Natural killer cell treated with Interleukin-12 subunit alpha and Interleukin-12 subunit beta and Interleukin-15 and Interleukin-18, amount 100 ng/mL, for 72 hours (primary cell): ENCODE measurements at places on chromosomes 13 and 19.

DNA sequence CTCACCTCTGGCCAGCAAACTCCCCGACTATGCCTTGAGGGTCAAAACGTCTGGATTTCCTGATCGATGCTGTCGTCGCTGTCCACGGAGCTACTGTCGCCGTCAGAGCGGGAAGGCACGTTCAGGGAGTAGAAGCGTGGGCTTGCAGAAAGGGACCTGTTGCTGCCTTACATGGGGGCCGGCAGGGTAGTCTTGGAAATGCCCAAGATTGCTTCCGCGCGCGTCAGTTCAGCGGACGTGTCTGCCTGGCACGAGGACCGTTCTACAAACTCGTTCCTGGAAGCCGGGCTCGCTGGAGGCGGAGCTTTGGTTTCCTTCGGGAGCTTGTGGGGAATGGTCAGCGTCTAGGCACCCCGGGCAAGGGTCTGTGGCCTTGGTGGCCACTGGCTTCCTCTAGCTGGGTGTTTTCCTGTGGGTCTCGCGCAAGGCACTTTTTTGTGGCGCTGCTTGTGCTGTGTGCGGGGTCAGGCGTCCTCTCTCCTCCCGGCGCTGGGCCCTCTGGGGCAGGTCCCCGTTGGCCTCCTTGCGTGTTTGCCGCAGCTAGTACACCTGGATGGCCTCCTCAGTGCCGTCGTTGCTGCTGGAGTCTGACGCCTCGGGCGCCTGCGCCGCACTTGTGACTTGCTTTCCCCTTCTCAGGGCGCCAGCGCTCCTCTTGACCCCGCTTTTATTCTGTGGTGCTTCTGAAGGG is 15.4 kb downstream of the RB1 start:
- peaks cover 54% of the 10 kb centered on the region for H3K4me1 ChIP-seq
- H3K27me3 ChIP-seq: no peaks in the 10 kb centered on the region
- DNase-seq: no peak
- peak overlapping the region; percentile 69 for H3K27ac ChIP-seq
- peaks cover 24% of the 10 kb centered on the region for H3K36me3 ChIP-seq

GRCh38 chr13:99044764-99045163 is 66.9 kb upstream of the DOCK9 start:
- peak overlapping the region; percentile 77 for H3K27ac ChIP-seq
- DNase-seq: no peak
- peaks cover 65% of the 10 kb centered on the region for H3K4me1 ChIP-seq
- H3K4me3 ChIP-seq: peak overlapping the region; percentile 57
- H3K36me3 ChIP-seq: no peaks in the 10 kb centered on the region

DNA sequence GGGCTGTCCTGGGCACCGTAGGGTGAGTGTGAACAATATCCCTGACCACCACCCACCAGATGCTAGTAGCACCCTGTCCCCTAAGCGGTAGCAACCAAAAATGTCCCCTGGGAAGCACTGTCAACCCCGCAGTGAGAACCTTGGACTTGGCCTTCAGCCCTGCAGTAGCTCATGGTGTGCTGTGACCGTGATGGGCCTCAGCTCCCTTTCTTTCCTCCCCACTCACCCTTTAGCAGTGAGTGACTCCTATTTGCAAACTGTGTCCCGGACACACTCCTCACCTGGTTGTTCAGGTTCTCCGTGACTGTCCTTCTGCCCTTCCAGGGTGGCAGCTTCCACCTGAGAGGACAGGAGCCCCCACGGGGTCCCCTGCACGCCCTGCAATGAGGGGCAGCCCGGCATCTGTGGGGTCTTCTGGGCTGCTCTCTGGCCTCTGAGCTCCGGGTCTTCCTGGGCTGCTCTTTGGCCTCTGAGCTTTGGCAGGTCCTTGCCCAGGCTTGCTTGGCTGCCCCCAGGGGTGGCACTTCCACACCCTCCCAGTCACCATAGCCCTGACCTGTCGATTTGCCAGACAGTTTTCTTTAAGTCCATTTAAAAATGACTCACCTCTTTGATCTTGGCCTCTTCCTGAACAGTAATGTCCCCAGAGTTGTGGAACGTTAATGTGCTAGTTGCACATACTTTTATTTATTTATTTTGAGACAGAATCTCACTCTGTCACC is 3.8 kb downstream of the KDM4B start:
- DNase-seq: peak; percentile 29
- H3K27me3 ChIP-seq: no peaks in the 10 kb centered on the region
- H3K36me3 ChIP-seq: no peaks in the 10 kb centered on the region

DNA sequence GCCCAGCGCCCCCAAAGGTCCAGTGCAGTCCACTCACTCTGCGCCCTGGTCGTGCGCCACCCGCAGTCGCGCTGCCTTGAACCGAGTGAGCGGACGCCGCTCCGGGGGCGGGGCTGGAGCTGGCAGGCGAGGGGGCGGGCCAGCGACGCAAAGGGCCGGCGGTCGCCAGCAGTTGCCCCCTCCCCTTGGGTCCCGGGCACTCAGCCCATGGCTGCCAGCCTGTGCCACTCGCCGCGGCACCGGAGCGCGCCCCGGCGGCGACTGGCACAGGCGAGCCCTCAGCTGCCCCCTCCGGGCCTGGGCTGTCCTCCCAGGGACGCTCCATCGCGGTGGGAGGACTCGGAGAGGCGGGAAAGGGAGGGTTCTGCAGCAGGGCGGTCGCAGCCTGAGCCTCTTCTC is at the start of gene S1PR5:
Gene S1PR5, minus strand, starts transcription at position 87 of the 399 bp plus-strand sequence. CDS start 2,436 bp downstream, outside the sequence.
- no peaks in the 10 kb centered on the region for H3K27me3 ChIP-seq
- peaks cover 8% of the 10 kb centered on the region for H3K36me3 ChIP-seq
- peak within 1 kb of the TSS; percentile 73 for H3K27ac ChIP-seq
- peak; percentile 82 for DNase-seq
- H3K4me1 ChIP-seq: peaks cover 61% of the 10 kb centered on the region
